ENCODE measurements at places on chromosomes 4 and X.

DNA sequence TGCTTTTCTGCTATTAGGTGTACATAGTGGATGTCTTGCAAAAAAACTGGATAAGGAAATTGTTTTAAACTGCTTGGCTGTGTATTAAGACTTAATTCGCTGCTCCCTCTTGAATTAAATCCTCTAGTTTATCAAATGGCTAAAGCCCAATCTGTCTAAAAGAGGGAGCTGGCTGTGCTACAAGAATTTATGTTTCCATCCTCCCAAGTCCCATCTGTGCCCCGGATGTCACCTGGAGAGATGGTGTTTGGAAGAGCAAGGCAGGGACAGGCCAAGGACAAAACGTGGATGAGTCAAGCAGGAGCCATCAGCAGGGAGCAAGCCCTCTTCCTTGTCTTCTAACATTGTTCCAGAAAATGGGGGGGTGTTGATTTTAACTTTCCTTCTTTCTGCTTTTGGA lies 171.3 kb upstream of the LCORL start:
- no peak for DNase-seq

- no peak for DNase-seq
Observed at GRCh38 chr4:38603652-38604051, 60.3 kb upstream of the KLF3 start.

DNA sequence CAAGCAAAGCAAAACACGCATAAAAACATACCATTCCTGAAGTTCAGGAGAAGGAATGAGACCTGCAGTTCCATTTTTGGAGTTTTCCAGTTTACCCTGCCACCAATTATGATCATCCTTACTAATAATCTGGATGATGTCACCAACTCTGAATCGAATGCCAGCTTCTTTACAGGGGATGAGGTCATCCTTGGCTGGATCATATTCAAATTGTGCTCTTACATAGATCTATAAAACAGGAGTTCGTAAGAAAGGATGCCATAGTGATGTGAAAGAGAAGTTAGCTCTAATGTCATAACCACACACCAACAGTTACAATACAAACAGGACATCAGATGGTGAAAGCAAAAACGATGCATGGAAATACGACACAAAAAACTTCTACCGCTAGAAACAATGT lies 106.5 kb downstream of the NYX start:
- no peak for DNase-seq

DNA sequence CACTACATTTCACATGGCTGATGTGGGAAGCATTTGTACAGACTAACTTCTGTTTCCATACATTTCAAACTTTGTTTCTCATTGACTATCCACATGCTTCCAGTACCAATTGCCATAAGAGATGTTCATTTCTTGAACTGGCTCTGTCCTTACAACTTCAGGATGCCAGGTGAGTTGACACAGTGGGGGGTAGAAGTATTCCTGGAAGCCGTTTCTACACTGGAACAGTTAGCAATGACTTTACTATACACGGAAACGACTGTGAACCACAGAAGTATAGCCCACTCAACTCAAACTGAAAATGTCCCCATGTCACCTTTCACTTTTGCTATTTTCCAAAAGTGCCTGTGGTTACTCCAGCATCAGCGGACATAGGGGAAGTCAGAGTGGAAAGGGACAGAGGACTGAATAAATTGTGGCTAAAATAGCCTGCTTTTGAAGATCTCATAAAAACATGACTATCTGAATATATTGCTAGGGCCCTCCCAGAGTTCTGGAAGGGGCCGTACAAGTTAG lies 38.0 kb upstream of the DSPP start:
- no peak for DNase-seq

DNA sequence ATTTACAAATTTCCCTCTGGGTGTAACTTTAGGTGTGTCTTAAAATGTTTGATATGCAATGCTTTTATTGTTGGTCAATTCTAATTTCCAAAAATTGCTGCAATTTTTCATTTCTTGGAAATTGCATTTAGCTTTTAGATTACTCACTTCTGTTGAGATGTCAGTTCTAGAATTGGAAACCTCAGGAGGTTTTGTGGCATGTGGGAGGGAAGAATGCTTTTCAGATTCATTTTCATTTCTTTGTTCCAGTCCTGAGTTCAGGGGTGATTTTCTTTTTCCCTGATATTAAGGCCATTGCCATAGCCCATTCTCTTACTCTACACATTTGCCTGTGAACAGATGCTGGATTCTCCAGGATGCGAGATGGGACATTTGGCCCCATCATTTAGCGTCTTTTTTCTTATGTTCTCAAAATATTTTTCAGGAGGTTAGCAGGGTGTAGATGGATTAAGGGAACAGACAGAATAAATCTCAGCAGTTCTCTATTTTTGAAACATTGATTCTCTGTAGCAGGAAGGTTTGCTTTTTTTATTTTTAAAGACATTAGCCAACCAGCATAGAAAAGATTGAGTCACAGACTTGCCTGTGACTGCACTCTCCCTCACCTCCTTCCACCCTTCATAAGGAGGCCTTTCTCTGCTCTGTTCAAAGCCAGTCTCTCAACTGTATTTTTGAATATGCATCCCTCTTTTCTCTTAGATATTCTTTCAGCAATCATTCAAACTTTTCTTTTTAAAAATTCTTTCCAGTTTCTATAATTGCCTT lies 238.4 kb upstream of the ANXA3 start:
- no peak for DNase-seq

- DNase-seq = no peak
Observed at GRCh38 chrX:148542481-148543255, 42.3 kb downstream of the AFF2 start.

GRCh38 chrX:115226929-115227328 lies 7.0 kb downstream of the LRCH2 start:
- no peak for DNase-seq

Measured in activated CD4-positive, alpha-beta memory T cell treated with anti-CD3 and anti-CD28 coated beads for 36 hours (primary cell).